HFF-Myc (cell line): ENCODE measurements at places on chromosomes 7 and 10.

GRCh38 chr10:69750725-69751124 lies 51.0 kb upstream of the COL13A1 start:
- DNase-seq = no peak

- DNase-seq = no peak
These were observed 78.7 kb downstream of the PIP4K2A start for GRCh38 chr10:22635650-22636049.

- no peak for DNase-seq
These were observed 344.0 kb downstream of the REEP3 start for GRCh38 chr10:63865210-63865609.

GRCh38 chr7:134203186-134203889 lies 76.2 kb downstream of the LRGUK start:
- no peak for DNase-seq

GRCh38 chr10:110609605-110610004 lies 34.5 kb upstream of the RBM20 start:
- no peak for DNase-seq

GRCh38 chr7:74462707-74463100 lies 9.0 kb downstream of the GTF2IRD1 start:
- DNase-seq = no peak

GRCh38 chr10:88805361-88805760 lies 2.8 kb downstream of the LIPM start:
- DNase-seq = no peak

- DNase-seq = no peak
These were observed 338.9 kb upstream of the KIAA1217 start for GRCh38 chr10:23869996-23870395.

- DNase-seq = no peak
These were observed 112.0 kb downstream of the PTPRN2 start for GRCh38 chr7:158475679-158476052.

DNA sequence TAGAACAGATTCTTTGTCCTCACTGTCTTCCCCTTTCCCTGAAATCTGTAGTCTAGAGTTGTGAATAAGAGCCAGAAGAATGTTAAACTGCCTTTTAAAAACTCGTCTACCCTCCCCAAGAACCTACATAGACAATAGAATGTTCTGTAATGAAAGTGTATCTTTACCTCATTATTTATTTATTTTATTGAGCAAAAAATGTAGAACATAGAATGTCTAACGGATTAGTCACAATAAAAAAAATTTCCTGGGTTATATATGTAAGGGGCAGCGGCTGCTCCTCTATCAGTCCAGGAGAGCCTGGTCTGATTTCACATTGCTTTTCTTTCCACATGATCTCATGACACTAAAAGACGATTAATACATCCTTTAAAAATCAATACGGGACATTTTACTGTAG lies 135.7 kb downstream of the SDK1 start:
- no peak for DNase-seq

GRCh38 chr7:84900215-84900614 lies 286.6 kb downstream of the SEMA3D start:
- no peak for DNase-seq
